Activated B cell treated with CpG ODN at 0.5 μM for 24 hours (primary cell): ENCODE measurements at places on chromosomes 7 and 10. TPM values are rescaled to one million over a fixed set of nuclear protein-coding genes. Genes with fewer than 3 reads are reported as not detected.
A peak's percentile ranks its signal among the peaks of the same experiment; 100 is the strongest.

DNA sequence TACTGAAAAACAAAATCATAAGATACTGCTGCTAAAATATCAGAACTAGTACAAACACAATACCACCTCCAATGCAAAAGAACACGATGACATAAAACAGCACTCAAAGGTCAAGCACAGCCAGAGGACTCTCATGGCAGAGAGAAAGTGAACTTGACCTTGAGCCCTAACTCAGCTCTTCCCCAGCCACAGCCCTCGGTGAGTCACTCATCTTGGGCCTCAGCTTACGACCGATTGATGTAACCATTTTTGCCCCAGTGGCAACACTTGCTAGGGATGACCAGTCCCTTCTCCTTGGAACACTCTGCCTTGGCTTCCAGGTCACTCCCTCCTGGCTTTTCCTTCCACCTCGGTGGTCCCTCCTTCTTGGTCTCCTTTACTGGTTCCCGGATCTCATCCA, 77.8 kb downstream of the JAZF1 start:
- DNase-seq: no peak

DNA sequence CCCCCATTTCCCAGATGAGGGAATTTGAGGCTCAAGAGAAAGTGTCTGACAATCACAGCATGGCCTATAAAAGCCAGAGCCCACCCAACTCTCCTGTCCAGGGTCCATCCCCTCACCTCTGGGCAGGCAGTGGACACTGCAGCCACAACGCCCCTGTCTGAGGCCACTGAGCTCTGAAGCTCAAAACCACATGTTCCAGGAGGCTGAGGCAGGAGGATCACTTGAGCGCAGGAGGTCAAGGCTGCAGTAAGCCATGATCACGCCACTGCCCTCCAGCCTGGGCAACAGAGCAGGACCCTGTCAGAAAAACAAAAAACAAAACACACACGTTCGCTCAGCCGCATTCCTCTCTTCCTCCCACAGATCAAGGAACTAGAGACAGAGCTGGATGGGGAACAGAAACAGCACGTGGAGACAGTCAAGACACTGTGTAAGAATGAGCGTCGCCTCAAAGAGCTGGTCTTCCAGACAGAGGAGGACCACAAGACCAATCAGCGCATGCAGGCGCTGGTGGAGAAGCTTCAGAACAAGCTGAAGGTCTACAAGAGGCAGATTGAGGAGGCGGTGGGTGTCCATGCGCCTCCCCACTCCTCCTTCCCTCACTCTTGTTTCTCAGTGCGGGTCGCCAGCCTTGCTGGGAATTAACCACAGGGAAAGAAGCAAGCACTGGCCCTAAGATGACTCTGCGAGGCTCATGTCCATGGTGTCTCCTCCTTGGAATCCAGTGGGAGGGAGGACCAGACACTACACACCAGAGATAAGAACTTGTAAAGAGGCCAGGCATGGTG, 20.0 kb upstream of the ARPC1A start:
- DNase-seq: no peak

DNA sequence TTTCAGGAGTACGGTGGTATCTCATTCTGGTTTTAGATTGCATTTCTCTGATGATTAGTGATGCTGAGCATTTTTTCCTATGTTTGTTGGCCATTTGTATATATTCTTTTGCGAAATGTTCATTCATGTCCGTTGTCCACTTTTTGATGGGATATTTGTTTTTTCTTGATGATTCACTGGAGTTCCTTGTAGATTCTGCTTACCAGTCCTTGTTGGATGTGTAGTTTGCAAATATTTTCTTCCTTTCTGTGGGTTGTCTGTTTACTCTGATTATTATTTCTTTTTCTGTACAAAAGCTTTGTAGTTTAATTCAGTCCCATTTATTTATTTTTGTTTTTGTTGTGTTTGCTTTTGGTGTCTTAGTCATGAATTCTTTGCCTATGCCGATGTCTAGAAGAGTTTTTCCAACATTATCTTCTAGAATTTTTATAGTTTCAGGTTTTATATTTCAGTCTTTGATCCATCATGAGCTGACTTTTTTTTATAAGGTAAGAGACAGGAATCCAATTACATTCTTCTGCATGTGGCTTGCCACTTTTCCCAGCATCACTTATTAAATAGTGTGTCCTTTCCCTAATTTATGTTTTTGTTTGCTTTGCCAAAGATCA, 320.5 kb downstream of the MAGI2 start:
- DNase-seq: no peak

DNA sequence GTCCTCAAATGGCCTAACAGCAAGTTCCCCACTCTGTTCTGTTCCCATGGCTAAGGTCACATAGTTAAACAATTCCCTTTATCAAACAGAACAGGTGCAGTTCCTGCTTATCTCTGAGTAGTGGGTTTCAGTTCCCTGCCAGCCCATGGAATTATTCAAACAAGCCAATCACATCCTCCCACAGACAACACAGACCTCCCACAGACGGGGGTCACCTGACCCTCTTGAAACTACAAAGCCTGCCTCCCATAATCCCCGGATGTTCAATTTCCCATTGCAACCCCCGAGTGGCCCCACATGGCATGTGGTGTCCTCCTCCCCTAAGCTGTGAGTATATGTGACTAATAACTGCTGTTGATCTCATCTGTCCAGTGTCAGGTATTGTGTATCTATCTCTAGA, 64.1 kb downstream of the TMEM168 start:
- DNase-seq: no peak

- DNase-seq: no peak
Measured at GRCh38 chr7:26187380-26188205, 13.0 kb downstream of the HNRNPA2B1 start.

- no peak for DNase-seq
Measured at GRCh38 chr10:49552277-49552676, 13.4 kb upstream of the ERCC6 start.

DNA sequence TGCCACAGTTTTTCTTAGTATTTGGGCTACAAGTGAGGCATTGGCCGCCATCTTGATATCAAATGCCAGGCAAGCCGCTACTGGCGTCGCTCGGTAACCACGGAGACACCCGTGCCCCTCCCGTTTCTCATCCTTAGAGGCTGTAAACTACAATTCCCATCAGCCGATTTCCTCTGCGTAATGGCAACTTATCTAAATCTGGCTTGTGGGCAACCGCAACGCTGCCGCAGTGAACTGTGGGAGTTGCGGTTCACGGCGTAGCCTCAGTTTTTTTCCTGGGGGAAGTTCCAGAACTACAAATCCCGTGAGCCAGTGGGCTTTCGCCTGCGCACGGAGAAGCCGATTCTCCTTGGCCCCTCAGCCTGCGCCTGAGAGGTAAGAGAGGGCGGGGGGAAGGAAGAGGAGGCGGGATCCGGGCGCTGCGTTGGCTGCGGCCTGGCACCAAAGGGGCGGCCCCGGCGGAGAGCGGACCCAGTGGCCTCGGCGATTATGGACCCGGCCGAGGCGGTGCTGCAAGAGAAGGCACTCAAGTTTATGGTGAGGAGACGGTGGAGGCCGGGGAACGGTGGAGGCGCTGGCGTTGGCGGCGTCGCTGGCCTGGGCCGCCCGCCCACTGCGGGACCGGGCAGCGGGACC, at the start of gene BTRC:
Gene BTRC, plus strand, starts transcription at position 474 of the 636 bp plus-strand sequence. Its CDS starts 16 bp downstream, at position 490.
- peak; percentile 89 for DNase-seq

DNA sequence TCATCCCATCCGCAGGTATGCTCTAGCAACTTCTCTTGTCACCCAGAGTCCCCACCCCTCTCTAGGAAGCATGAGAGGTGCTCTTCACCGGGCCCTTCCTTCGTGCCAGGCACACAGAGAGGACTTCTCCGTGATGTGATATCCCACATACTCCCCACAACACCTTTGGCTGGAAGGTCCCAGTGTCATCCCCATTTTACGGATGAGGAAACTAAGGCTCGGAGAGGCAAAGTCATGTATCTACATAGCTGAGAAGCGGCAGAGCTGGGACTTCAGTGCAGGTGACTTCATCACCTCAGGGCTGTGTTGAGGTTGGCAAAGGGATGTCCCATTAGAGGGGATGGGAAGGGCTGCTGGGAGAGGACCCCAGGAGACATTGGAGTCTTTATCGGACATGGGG, 15.4 kb downstream of the TMEM270 start:
- no peak for DNase-seq

GRCh38 chr10:85003083-85003482, 674.7 kb downstream of the CCSER2 start:
- no peak for DNase-seq

GRCh38 chr7:88485821-88486220, 179.1 kb upstream of the STEAP4 start:
- DNase-seq: no peak

DNA sequence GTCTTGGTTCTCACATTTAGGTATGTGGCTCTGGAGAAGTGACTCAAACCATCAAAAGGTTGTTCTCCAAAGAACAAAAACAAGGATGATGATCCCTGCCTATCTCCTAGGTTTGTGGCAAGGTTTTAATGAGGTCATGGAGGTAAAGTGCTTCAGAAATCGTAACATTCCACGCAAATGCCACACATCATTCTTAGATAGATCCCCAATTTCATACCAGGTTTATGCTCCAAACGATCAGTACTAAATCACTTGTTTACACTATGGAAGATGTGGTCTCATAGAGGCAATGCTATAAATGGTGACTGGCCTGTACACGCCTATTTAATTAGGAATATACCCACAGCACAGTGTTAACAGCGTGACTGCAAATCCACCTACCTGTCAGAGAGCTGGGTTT, 66.6 kb downstream of the MINDY3 start:
- no peak for DNase-seq

DNA sequence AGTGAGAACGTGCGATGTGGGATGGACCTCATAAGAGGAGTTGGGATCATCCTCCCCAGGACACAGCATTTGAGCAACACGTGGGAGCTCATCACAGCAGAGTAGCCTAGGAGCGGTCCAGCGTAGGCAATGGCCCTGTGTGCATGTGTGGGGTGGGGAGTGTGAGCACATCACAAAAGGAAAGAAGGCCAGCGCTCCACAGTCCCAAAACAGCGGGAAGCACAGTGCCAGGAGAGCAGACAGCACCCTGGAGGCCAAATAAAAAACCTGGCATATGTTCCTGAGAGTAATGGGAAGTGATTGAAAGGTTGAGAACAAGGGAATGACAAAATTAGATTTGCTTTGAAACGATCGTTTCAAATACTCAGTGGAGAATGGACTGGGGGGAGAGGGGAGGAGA, 226.0 kb downstream of the C7orf25 start:
- no peak for DNase-seq

- DNase-seq: no peak
Measured at GRCh38 chr7:20354610-20355528, 24.2 kb downstream of the ITGB8 start.

The ANKRD1 gene
- not detected in 2 replicates for total RNA-seq

The SPDYE2B gene
- total RNA-seq: not detected in 2 replicates

The AKR1C3 gene
- total RNA-seq: not detected in 2 replicates

The PSD gene
- total RNA-seq: 1.4 and 1.5 TPM in 2 replicates

The CXCL12 gene
- total RNA-seq: not detected in 2 replicates
